ENCODE measurements at places on chromosomes 7 and 10. TPM values are rescaled to one million over a fixed set of nuclear protein-coding genes. Genes with fewer than 3 reads are reported as not detected.

DNA sequence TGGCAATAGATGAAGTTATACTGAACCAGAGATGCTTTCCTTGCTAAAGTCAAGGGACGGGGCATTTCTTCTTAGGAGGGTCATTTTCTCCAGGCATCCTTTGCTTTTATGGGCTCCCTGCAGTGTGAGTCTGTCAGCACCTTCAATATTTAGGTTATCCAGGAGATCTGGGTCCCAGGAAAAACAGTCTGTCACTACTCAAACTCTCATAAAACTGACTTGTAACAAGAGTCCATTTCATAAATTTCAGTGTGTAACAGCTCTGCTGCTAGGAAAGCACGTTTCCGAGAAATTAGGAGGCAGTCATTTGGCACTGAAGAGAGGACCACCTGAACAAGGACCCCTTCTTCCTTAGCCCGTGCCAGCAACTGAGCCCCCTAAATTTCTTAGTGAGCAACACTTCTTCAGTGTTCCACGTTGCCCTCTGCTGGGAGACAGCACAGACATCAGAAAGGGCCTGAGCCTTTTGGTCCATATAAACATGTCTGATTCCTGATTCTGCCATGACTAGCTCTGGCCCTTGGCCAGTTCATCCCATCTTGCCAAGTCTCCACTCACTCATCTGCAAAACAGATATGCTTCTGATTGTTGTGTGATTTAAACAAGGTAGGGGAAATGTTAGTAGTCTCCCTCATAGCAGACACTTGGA lies 7.2 kb downstream of the GCC1 start:
- no peak for DNase-seq
- H3K4me3 ChIP-seq = no peak overlapping the region
- peaks cover 16% of the 10 kb centered on the region for H3K4me1 ChIP-seq
- no peak overlapping the region for H3K27ac ChIP-seq

KLF14 gene
- total RNA-seq = not detected

- DNase-seq = no peak
- no peaks in the 10 kb centered on the region for H3K4me1 ChIP-seq
- no peaks in the 10 kb centered on the region for H3K36me3 ChIP-seq
- H3K27me3 ChIP-seq = peaks cover 38% of the 10 kb centered on the region
Observed at GRCh38 chr10:117736655-117737054, 194.1 kb downstream of the EMX2 start.

- H3K27ac ChIP-seq = peak overlapping the region; percentile 99
- H3K4me3 ChIP-seq = peak overlapping the region; percentile 83
- no peak for DNase-seq
Observed at GRCh38 chr10:62049624-62050345, 148.3 kb downstream of the ARID5B start.

DNA sequence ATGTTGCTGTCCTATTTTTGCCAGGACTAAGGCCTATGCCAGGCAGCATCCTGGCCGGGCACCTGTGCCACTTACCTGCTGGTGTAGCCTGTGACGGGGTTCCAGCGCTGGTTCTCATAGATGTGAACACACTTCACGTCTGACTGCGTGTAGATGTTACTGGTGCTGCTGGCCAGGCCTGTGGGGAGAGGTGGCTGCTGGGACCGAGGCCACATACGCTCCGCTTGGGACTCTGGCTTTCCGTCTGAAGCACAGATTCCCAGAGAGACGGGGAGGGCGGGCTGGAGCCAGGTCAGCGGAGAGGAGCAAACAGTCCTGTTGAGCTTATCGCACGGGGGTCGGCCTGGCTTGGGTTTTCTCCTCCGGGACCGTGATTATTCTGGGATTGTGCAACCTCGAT lies 16.7 kb downstream of the BHLHA15 start:
- H3K27ac ChIP-seq = no peak overlapping the region
- H3K4me1 ChIP-seq = no peaks in the 10 kb centered on the region
- no peaks in the 10 kb centered on the region for H3K27me3 ChIP-seq
- no peak for DNase-seq

Measured in activated CD8-positive, alpha-beta memory T cell treated with anti-CD3 and anti-CD28 coated beads, Interleukin-2, amount 10 ng/mL, durations not matched to agents 7 days and 5 days (primary cell).